ENCODE measurements at places on chromosomes 16 and 17.

- no peak for ATAC-seq
Measured at GRCh38 chr17:53570731-53571130, 252.0 kb upstream of the KIF2B start.

GRCh38 chr17:49776551-49777300 is 11.8 kb upstream of the KAT7 start:
- ATAC-seq: no peak

GRCh38 chr17:57338257-57338914 is 82.1 kb downstream of the MSI2 start:
- peak; percentile 43 for ATAC-seq

DNA sequence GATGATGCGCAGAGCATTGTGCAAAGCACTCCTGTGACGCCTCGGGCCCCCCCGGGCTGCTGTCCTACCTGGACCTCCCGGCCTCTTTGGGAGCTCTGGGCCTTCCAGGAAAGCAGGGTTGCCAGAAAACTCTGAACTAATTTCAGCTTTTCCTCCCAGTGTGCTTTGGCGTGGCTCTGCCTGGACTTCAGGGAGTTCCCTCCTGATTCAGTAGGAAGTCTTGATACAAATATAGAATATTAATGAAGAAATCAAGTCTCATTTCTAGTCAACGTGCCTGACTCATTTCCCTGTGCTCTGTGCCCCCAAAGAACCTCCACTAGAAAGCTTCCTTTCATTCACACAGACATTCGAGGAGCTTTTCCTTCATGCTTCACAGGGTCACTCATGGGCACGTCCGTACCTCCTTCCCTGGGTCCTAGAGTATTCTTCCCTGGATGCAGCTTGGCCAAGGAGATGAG is 84.0 kb upstream of the NOL11 start:
- no peak for ATAC-seq

- no peak for ATAC-seq
Measured at GRCh38 chr16:58428621-58429542, 36.6 kb downstream of the GINS3 start.

GRCh38 chr17:32519228-32520103 is 32.7 kb downstream of the CDK5R1 start:
- ATAC-seq: no peak

- ATAC-seq: no peak
Measured at GRCh38 chr17:41486809-41487530, 2.7 kb downstream of the KRT36 start.

DNA sequence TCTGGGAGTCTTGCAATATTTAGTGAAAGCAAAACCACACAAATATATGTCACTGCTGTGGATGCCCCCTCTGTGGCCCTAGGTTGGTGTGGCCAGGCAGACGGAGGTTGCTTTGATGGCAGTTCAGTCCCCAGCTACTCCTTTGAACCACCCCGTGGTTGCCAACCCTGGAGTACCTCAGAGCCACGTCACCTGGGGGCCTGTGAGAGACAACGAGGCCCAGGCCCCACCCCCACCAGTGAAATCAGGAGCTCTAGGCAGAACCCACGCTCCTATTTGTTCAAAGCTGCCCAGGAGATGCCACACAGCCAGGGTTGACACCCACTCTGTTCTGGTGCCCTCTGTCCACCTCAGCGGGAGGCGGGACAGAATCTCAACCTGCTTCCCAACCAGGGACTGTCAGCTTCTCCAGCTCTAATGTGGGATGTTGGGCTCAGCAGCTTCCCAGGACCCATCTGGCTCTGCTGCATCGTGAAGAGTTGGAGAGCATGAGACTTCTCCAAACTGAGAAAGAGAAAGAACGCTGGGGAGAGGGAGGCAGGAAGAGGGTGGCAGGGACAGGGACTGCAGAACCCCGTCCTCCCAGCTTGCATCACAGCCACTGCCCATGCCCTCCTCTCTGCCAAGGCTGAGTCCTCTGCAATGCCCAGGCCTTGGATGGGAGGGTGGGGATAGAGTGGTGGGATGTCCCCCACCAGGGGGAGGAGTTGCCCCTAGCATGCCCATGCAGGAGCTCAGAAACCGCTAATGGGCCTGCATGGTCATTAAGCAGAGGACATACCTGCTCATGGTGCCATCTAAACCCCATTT is 81.8 kb downstream of the C16orf78 start:
- no peak for ATAC-seq

DNA sequence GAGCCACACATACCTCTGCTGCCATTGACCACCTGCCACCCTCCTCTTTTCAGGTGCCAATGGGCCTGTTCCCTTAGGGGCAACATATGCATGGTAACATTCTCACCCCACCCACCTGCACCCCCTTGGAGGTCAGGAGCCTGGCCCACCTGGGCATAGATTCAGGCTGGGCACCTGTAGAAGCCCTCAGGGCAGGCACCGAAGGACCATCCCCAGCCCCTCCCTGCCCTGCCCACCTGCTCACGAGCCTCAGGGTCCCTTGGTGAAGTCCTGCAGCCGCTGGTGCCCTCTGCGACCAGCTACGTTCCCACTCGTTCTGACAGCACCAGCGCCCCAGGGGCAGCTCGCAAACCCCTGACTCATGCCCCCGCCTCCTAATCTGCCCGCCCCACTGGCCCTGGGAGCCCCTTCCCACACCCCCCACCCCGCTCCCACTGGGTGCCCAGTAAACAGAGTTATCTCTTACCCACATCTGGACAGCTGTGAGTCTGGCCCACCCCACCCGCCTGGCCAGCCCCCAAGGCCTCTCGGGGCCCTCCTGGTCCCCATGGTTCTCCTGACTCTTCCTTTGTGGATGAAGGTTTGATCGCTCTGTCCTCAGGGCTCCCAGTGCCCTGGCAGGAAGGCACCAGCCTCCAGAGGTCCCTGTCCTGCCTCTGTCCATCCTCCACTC is at the start of gene SLC4A1:
Gene SLC4A1, minus strand, starts transcription at position 318 of the 673 bp plus-strand sequence. CDS start 5,269 bp downstream, outside the sequence.
- no peak for ATAC-seq

GRCh38 chr17:21382560-21383495 is 6.7 kb downstream of the KCNJ12 start:
- ATAC-seq: no peak

GRCh38 chr16:81265658-81266451 is 27.4 kb downstream of the BCO1 start:
- no peak for ATAC-seq

GRCh38 chr16:54521327-54521726 is 234.7 kb upstream of the IRX3 start:
- ATAC-seq: no peak
